WTC11 (cell line): ENCODE measurements at places on chromosomes 4 and X. TPM values are rescaled to one million over a fixed set of nuclear protein-coding genes. Genes with fewer than 3 reads are reported as not detected.
A peak's percentile ranks its signal among the peaks of the same experiment; 100 is the strongest.

Gene SPACA5
- not detected in 3 replicates for total RNA-seq

Gene UGT2B11
- not detected in 3 replicates for total RNA-seq

Gene EGFL6
- 0.89 to 0.96 TPM (median 0.89 TPM) in 3 replicates for total RNA-seq

Gene GPR82
- total RNA-seq: not detected in 3 replicates

Gene KLF8
- total RNA-seq: 10.2 to 11.4 TPM (median 11.1 TPM) in 3 replicates

Gene CT45A10
- 0.33 TPM in 1 of 3 replicates, not detected in the others for total RNA-seq

Gene CDKN2AIP
- 13.7 to 17.1 TPM (median 16.3 TPM) in 3 replicates for total RNA-seq

Gene GIMD1
- not detected in 3 replicates for total RNA-seq

Gene SEC31A
- 106 to 137 TPM (median 122 TPM) in 3 replicates for total RNA-seq

DNA sequence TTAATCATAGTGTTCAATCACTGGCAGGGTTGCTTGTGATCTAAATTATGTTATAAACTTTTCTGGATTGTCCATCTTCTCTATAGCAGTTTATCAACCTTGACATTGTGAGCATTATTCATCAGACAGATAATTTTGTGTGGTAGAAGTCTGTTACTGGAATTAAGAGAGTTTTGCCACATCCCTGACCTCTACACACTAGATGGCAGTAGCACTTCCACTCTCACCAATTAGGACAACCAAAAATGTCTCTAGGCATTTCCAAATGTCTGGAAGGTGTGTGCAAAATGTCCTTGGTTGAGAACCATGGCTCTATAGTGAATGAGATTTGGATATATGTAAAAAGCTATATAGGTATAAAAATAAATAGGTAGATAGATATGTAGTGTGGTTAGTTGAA, 324.1 kb upstream of the FAM47C start:
- DNase-seq: no peak

GRCh38 chr4:88382621-88383020, 4.0 kb downstream of the HERC6 start:
- DNase-seq: no peak

- no peak for DNase-seq
Measured at GRCh38 chr4:146835096-146835495, 110.6 kb downstream of the TTC29 start.

- no peak for DNase-seq
Measured at GRCh38 chr4:1644891-1645657, 39.0 kb downstream of the FAM53A start.

DNA sequence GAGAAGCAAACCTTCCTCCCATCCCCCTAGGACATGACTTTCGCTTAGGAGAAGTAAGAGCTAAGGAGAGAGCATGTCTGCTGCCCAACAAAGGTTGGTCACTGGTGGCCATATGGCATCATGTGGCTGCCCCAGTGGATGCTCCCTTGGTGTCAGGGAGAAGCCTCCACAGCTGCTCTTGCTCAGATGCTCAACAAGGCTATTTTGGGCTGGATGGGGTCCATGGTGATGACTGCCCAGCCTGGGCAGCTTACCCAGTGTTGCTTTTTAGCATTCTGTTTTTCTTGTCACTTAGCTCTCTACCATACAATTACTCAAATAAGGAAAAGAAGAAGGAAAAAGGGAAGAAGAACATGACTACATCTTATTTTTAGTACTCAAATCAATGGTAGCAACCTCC, 48.9 kb upstream of the PPARGC1A start:
- DNase-seq: no peak

GRCh38 chrX:113933931-113934330, 650.0 kb upstream of the HTR2C start:
- DNase-seq: no peak

- no peak for DNase-seq
Measured at GRCh38 chr4:15926486-15926885, 12.1 kb downstream of the FGFBP1 start.

- DNase-seq: no peak
Measured at GRCh38 chrX:55710701-55711100, 6.8 kb upstream of the RRAGB start.

DNA sequence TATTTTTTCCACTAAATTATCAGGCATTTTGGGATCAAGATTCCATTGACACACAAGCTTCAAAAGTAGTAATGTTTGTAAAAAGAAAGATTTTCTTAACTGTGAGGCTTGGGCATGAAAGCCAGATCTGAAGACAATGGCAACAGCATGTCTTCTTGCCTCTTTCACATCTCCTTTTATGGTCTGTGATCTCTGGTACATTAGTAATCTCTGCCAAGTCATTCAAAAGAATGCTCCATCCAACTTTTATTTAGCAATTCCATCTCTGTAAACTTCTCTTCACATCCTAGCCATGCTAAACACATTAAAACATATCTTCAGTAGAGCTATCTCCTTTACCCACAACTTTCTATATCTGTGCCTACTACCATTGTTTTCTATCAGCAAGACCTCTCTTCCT, 465.4 kb downstream of the FAT4 start:
- DNase-seq: no peak

DNA sequence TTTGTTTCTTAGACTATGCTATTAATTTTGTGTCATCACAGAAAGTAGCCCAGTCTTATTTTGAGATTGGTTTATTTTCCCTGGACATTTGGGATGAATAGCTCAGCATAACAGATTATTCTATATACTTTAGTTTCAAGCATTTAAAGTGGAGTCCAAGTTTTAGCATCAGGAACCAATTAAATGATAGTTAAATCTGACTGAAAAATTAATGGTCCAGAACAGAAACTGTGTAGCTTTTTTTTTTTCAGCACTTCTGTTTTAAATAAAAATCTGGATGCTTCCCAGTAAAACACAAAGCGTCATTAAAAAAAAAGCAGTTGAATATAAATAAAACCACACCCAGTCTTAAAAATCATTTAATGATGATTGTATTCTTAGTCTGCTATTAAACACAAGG, 59.4 kb upstream of the PITX2 start:
- no peak for DNase-seq

DNA sequence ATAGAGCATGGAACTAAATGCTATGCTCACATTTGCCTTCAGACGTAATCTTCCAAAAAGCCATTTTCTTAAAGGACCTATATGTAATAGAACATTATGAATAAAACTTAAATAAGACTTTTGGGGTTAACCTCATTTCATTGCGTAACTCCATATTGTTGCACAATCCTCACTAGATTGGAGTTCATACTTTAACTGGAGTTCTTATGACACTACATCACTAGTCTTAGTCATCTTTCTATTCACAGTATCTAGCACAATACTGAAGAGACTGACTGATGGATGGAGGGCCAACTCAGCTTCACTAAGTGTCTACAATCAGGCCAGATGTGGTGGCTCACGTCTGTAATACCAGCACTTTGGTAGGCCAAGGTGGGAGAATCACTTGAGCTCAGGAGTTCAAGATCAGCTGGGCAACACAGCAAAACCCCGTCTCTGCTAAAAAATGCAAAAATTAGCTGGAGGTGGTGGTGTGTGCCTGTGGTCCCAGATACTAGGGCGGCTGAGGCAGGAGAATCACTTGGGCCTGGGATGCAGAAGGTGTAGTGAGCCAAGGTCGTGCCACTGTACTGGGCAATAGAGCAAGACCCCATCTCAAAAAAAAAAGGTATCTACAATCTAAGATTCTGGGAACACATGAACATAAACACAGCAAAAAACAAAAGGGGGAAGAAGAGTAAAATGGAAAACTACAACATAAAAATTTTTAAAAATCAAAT, 80.8 kb upstream of the MAB21L2 start:
- DNase-seq: no peak

DNA sequence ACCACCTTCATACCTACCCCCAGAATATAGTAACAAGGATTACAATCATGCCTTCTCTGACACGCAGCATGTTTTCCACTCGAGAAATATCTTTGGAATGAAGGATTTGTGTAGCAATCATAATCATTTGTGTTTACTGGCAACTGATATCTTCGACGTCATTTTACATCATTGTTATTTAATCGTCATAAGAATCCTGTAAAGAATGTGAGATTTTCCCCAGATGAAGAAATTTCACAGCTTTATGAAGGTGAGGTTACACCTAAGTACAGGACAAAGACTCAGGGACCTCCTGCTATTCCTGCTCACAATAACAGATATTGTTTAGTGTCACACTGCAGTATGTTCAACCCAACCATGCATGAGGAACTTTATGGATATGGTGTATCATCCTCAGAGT, 198.2 kb upstream of the LDB2 start:
- no peak for DNase-seq

- DNase-seq: no peak
Measured at GRCh38 chr4:138828926-138829325, 186.7 kb upstream of the NOCT start.

DNA sequence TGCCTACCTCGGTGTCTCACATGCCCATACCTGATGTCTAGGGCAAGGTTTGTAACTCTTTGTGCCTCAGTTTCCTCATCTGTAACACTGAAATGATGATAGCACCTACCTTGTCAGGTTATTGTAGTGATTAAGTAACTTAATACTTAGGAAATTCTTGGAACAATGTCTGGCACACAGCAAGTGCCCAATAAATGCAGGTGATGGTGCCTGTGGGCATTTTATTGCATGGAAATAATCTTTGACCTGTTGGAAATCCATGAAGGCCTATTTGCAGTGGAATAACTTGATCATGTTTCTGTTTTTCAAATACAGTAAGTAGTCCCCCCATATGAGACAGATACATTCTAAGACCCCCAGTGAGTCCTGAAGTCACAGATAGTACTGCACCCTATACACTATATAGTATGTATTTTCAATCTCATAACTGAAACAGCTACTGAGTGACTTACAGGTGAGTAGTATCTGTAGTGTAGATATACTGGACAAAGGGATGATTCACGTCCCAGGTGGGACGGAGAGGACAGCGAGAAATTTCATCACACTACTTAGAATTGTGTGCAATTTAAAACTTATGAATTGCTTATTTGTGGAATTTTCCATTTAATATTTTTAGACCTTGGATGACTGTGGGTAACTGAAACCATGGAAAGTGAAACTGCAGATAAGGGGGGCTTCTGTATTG, 42.1 kb downstream of the AFF1 start:
- DNase-seq: no peak

DNA sequence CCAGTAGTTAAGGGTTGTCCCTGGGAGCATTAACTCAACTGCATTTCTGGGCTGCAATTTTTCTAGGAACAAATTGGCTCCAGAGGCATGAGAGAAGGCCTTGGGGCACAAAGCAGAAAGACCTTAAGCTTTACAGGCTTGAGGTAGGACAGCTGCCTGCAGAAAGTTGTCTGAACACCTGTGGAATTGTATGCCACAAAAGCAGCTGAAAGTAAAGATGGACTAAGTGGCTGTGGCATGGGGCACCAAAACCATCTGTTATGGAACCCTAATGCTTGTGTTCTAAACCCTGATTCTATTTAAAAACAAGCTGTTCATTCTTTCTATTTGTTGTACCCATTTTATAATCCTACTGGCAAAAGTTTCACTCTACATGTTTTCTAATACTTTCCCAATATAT, 515.2 kb downstream of the GLUD2 start:
- no peak for DNase-seq

DNA sequence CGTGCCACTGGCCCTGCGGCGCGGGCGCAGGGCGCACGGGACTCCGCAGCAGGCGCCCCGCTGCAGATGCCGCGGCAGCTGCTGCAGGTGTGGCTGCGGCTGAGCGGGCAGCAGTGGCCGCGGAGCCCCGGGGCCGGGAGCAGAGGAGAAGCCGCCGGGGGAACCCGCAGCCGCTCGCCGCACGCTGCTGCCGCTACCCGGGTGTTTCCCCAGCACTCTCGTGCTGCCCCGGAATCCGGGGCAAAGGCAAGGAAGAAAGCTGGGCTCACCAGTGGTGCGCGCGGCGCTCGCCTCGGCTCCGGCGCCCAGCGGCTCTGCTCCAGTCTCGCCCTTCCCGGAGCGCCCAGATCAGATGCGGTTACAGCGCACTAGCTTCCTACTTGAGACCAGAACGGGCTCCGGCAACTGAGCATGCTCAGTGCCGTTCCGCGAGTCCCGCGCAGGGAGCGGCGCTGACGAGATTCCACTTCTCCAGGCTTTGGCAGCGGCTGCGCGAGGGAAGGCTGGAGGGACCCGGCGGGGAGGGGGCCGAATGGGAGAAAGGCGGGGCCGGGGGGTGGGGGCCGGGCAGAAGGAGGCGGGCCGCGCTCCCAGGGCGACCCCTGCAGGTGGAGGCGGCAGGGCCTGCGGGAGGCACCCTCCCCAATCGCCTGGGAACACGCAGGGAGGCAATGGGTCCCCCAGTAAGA, at the start of gene APBB2:
TSS of gene APBB2 (minus strand) at position 407 of the 689 bp plus-strand sequence. CDS start 181,288 bp downstream, outside the sequence.
- peak; percentile 96 for DNase-seq

DNA sequence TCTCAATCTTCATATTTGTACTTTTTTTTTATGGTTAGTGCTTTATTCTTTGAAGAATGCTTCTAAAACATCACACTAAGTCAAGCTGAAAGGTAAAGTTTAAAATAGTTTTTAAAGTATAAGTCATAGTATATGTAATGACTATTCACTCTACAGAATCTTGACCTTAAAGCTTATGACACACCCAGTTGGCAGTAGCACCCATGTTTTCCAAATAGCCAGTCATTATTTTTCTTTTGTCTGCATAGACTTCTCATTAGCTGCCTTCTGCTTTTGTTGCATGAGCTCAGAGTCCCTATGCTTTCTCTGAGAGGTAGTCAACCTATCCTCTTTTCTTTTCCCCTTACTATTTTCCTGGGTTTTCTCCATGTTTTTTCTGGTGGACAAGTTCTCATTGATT, 231.5 kb downstream of the PCDH18 start:
- DNase-seq: no peak

GRCh38 chr4:146585761-146586333, 52.8 kb upstream of the POU4F2 start:
- DNase-seq: no peak

GRCh38 chr4:38663090-38663800, 754 bp upstream of the KLF3 start:
- peak; percentile 65 for DNase-seq
